Neural progenitor cell (in vitro differentiated cells): ENCODE measurements at places on chromosomes 7 and 10.
A peak's percentile ranks its signal among the peaks of the same experiment; 100 is the strongest.

- DNase-seq: no peak
Measured at GRCh38 chr7:132354527-132354926, 221.7 kb downstream of the PLXNA4 start.

GRCh38 chr7:127844165-127844564, 187.1 kb downstream of the LRRC4 start:
- DNase-seq: no peak

DNA sequence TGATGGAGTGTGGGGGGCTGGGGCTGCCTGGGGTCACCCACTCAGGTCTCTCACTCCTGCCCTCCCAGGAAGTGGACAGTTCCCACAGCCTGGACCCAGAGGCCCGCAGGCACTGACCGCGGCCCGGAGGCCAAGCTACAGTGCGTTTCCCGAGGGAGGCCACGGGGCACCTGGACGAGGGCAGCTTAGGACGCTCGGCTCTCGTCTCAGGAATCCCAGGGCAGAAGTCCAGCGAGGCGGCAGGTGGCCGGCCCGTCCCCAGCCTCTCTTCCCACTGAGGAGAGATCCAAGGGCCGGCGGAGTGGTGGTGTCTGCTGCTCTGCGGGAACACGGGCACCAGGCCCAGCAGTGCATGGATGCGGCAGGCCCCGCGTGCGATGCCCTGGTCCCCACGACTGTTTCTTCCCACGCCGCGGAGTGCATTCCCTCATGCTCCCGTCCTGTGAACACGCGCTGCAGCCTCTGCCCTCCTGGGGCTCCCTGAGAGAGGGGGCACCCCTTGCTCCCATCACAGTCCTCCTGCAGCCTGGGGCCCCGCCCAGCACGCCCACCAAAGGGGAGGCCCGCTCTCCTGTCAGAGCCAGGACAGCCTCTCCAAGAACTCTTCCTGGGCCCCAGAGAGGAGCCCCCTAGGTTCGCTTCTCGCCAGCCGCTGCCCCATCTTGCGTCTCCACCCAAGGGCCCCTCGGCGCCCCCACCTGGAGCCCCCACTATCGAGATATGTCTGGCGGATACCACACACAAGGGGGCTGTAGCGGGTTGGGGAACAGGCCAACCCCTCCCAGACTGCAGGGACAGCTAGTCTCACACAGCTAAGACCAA, 24.3 kb upstream of the GPR146 start:
- no peak for DNase-seq

DNA sequence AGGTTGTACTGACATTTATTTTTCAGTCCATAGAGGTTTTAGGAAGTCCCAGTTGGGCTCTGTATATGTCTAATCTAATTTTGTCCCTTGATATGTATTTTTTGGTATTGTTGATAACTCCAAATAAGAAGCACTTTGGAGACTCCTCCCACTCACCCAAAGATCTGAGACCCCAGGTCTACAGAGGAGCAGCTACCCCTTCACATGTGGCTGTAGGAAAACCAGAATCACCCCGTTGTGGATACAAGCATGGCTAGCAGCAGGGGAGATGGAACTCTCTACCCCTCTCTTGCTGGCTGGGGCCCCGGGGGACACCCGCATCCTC, 9.4 kb downstream of the HHEX start:
- no peak for DNase-seq

GRCh38 chr7:67807826-67808225, 811.2 kb downstream of the TYW1 start:
- DNase-seq: no peak

GRCh38 chr10:133464582-133465031, 10.9 kb downstream of the SCART1 start:
- no peak for DNase-seq

GRCh38 chr7:142391191-142391992, 133.5 kb upstream of the PRSS58 start:
- peak; percentile 82 for DNase-seq

GRCh38 chr7:84549409-84549808, 354.8 kb upstream of the SEMA3A start:
- DNase-seq: no peak

GRCh38 chr10:59622320-59623132, 87.1 kb downstream of the SLC16A9 start:
- peak; percentile 73 for DNase-seq

- DNase-seq: no peak
Measured at GRCh38 chr10:72626444-72626754, 520 bp upstream of the MICU1 start.

DNA sequence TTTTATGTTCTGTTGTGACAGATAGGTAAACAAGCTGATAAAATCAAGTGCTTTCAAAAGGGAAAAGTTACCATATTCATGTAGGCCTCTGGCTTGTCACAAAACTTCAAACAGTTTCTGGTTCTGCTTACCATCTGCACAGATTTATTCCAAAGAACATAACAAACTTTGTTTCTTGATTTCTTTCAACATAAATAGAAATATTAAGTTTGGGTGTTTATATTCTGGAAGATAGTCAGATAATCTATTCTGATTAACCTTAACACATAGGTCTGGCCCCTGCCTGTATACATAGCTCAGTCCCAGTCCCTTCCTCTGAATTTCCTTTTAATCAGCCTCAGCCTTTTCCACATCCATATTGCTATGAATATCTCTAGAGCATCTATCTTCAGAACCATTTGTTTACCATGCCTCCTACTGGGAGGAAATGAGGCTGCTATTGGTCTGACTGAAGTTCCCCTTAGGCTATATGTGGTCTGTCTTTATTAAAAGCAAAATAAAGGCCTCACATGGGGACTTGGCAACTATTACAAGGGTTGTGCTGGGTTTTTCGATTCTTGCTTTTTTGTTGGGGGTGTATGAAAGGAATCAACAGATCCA, 319.0 kb downstream of the HPSE2 start:
- no peak for DNase-seq

DNA sequence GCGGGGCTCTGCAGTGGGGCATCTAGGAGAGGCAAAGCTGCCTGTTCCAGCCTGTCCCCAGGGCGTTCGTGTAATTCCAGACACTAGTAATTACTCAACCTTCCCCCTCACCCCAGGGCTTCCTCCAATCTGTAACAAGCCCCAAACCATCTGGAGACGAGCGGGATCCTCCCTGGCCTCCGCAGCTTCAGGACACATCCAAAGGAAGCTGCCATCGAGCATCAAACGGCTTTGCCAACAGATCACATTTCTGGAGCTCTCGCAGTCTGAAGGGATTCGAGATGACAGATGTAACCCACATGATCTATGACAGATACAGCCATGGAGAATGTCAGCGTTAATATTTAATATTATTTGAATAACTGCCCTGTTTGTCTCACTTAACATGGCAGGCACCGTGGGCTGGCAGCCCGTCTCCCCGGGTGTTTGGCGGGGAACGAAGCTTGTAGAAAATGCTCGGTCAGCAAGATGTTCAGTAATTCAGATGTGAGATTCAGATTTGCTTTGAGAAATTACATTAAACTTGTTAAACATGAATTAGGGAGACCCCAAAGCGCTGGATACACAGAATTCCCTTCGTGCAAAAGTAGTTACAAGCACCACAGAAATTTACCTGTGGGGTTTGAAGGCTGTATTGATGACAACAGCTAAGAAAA, 108.5 kb upstream of the C7orf33 start:
- no peak for DNase-seq

- DNase-seq: no peak
Measured at GRCh38 chr10:73761781-73762180, 17.6 kb downstream of the SEC24C start.

GRCh38 chr10:12348870-12349628, at the start of gene CAMK1D:
Gene CAMK1D (plus strand): TSS chr10:12349547.
- DNase-seq: peak; percentile 89

DNA sequence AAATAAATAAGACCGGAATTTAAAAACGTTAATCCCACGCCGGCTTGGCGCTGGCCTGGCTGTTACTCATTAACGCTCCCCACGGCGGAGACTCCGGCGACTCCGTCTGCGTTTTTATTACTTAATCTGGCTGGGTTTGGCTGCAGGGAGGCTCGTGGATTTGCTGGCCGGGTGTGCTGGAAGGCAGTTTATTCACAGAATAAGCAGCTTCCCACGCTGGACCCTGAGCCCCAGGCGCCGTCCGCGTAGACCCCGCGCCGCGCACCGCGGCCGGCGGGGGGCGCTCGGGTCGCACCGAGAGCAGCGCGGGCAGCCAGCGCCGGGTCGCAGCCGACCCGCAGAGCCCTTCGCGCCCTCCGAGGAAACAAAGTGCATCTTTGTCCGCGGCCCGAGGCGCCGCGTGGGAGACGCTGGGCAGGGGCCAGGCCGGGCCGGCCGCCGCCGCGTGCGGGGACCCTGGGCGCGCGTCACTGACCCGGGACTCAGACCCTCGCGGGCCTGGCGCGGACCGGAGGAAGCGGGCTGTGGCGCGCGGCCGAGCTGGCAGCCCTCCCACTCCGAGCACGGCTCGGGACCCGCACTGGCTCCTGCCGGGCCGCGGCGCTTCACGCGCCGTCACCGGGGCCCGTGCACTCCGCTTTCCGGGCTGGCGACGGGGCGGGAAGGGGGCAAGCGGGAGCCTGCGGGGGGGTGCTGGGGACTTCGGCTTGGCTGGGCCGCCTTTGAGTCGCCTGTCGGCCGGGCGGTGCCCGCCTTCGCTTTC, 587 bp upstream of the GRK5 start:
- peak; percentile 91 for DNase-seq

DNA sequence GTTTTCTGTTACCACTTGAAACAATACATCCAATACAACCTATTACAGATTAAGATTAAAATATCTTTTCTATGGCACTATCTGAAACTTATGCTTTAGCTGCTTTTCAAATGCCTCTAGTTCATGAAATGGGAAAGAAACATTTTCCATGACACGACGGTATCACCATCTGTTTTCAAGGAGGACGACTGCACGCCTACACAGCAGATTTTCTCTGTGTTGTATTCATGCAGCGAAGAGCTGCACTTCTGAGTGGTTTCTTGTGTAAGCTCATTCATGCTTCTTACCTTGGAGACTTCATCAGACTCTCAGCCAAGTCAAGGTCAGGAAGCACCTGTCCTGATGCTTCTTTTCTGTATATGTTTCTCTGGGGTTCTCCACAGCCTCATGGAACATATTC, 179.2 kb downstream of the DYNC1I1 start:
- no peak for DNase-seq

GRCh38 chr10:59991661-59992060, 85.3 kb upstream of the CCDC6 start:
- peak; percentile 42 for DNase-seq
